ENCODE measurements at places on chromosomes 1 and 21.

GRCh38 chr1:6511056-6511455 lies 19.6 kb upstream of the PLEKHG5 start:
- DNase-seq, result no peak

DNA sequence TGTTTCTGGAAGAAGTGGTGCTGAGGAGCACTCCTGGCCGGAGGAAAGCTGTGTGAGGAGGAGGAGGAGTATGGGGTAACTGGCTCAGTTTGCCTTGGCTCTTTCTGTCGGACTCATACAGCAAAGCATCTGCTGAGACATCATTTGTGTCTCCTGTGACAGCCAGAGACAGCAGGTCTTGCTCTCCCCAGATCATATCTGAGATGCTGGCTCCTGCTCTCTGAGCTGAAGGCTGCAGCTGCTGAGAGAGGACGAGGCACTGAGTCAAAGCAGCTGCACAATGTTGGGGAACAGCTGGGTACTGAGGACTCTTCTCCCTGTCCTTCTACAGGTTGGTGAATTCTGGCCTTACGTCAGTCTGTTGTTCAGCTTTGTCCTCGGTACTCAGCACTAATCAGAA lies 14.3 kb downstream of the OR2B11 start:
- DNase-seq, result no peak

DNA sequence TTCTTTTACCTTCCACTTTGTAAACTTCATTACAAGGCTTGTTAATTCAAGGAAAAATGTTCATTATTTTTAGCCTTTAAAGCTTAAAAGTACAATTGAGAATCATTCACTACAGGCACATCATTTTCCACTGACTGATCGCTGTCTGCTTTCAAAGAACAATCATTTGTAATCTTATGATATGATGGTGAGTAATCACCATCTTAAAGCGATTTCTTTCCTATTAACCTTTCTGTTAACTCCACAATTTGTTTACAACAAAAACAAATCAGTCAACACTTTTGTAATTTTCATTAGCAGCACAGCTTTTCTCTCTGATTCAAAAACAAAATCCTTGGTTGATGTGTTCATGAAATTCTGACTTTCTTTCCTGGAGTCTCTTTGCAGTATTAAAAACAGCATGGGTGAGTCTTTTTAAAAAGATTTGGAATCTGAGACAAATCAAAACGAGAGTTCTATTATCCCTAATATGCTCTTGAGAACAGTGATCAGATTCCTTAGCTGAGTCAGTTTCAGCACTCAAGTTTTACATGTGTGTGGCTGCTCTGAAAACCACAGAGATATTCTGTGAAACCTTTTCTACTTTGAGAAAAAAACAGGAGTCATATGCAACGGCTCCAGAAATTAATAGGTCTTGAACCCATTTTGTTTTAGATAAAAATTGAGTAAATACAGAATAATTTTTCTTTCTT lies 145.8 kb upstream of the TMPRSS15 start:
- no peak for DNase-seq

- DNase-seq, result no peak
Measured at GRCh38 chr21:18089786-18090185, 154.8 kb upstream of the CHODL start.

DNA sequence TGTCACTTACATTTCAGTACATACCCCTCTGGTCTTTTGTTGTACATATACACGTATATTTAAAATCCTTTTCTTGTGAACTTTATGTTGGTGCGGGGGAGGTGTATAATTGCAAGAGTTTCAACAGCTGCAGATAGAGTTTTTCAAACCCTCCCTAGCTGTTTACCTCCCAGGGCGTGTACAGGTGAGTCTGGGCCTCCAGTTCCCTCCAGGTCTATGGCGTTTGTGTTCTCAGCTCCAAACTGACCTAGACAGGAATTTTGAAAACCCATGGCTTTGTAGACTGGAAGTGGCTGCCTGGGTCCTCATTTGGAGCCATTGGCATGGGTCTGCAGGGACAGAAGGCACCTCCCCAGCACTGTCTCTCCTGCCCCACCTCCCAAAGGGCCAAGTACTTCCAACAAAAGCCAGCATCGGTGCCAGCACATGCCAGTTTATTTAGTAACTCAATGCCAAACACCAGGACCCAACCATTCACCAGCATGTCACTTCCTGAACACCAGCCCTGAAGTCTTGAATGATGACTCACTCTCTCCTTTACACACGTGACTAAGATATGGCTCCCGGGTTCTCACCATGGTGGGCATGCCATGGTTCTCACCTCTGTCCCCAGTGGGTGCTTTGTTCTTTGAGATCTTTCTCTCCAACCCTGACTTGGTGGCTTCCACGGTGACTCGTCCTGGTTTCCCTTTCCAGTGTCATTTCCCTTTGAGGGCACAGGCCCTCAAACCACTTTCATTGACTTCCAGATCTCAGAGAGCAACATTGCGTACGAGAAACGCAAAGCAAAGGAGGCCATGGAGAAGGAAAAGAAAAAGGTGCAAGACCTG lies 57.3 kb upstream of the EFHD2 start:
- no peak for DNase-seq

DNA sequence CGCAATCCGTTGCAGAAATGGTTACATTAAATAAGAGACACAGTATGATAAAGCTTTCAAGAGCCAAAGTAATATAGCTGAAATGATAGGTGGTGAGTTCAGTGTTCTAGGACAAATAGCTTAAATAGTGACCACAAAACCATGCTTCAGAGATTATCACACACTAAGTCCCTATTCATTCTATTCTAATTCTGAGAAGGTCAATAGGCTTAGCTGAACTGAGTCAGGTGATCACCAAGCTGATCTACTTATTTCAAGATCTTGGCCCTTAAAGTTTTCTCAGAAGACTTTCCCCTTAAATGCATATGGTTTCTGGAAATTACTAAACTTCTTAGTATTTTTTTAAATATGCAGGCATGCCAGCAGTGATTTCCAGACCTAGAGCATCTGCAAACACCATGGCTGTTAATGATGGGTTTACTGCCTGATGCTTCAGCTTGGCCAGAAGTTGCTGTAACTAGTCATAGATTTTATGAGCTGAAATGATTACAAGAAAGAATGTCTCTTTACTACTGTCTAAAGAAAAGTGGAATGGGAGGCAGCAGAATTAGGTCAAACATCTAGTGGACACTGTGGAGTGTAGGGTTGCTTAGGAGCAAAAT lies 242.9 kb downstream of the ST6GALNAC3 start:
- no peak for DNase-seq

DNA sequence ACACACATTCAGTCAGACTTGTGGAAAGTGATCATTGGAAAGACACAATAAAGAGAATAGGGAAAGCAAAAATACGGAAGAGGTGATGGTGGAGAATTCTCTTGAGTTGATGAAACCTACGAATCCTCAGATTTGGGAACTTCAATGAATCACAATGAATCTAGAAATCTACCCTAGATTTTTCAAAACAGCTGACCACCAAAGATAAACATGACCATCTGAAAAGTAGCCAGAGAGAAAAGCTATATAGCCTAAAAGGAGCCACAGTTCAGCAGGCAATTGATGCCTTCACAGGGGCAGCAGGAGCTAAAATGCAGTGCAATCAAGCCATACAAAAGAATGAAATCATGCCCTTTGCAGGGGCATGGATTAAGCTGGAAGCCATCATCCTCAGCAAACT lies 170.6 kb upstream of the RUNX1 start:
- DNase-seq, result no peak

DNA sequence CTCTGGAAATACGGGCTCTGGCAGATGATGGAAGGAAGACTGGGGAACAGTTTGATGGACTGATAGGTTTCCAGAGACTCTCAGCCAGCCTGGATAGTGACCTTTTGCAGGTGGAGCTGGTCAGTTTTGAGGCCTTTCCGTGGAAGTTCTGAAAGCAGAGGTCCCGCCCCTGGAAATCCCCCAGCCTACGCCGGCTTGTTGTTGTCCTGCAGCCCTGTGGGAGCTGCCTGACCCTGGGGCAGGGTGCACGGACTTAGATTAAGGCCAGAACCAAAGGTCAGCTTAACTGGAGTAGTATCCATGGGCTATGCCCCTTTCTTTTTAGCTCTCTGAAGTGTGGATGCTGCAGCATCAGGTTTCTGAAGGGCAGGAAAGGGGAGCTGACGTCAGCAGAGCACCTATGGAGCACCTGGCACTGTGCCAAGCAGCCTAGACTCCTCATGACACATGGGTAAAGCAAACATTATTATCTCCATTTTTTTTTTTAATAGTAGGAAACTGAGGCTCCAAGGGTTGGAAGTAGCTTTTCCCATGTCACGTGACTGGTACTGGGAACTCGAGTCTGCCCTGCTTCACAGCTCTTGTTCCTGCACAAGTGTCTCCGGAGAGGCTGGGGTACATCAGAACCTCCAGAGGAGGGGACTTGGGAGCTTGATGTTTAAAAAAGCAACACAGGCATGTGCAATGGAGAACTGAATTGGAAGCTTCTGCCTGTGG lies 38.5 kb downstream of the IER5 start:
- DNase-seq, result no peak

DNA sequence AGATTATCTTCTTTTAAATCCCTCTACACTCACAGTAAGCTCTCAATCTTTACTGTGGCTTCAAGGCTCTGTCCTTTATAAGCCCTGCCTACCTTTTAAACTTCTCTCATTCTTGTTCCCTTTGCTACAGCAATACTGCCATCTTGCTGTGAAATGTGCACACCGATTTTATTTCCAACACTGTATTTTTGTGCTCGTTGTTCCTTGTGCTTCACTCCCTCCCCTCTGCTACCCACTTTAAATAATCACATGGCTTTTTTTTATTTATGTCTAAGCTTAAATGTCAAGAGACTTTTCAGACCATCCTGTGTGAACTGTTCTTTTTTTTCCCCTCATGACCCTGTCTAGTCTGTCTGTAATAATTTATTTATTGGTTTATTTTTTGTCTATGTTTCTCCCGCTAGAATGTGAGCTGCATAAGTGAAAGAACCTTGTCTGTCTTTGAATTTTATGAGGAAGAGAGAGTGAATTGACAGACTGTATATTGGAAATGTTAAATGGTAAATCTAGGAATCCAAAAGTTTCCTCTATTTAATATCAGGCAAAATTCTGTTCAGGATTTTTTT lies 45.7 kb downstream of the ABCD3 start:
- DNase-seq, result no peak

DNA sequence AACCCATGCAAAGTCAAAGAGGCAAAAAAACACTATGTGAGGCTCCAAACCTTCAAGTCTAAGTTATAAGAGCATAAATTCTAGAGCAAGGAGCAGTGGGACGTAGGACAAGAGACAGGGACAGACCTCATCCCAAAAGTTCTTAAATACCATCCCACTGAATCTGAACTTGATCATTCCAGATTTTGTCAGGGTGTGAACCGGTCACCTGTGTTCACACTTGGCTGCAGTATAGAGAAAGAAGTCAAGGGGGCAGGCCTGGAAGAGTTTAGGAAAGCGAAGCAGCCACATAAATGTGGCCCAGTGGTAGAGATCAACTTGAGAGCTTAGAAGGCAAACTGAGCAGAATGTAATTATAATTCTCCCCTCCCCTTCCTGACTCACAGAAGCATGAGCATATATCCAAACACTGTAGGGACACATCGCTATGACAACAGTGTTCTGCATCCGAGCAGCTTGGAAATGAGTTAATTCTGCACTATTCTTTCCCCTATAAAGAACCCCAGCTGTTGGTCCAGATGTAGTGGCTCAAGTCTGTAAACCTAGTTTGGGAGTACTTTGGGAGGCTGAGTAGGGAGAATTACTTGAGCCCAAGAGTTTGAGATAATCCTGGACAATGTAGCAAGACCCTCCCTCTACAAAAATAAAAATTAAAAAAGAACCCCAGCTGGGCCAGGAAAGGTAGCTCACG lies 2.7 kb downstream of the AKR7A2 start:
- no peak for DNase-seq

- DNase-seq, result no peak
Measured at GRCh38 chr1:206469933-206470691, at the start of gene IKBKE. Gene IKBKE, plus strand, starts transcription at chr1:206470476. Its CDS starts 2,752 bp downstream, at chr1:206473228.

DNA sequence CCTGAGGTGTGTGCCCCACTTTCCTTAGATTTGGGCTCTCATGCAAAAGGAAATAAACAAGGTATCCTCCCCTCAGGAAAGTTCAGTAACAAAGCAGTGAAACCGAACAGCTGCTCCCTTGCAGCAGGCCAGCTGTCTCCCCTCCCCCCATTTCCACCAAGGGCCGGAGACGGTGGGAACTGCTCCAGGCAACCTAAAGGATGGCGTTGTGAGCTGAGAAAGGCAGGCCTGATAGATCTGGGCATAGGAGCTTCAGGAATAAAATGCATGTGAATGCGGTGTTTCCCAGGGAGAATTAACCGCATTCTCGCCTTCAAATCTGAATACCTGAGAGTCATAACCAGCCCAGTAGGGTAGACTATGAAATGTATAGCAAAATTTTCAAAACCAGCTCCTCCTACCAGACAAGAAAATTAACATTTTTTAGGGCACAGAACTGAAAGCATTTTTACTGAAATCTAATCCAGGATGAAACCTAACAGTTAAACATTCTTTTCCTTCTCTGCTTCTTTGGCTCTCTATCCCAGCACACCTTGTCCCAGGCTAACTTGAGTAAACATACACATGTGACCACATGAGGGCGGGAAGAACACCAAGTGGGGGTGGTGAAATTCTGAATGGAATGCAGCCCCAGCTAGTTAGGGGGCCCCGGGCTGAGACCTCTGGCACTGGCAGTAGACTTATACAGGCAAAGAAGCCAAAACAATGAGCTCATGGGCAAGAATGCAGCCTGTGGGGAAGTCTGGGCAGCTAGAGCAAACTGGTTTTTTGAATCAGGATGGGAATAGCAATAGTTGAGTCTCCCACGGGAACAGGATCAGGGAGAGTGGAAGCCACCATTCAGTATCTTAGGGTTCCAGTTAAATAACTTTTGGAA lies 11.5 kb downstream of the MCL1 start:
- DNase-seq, result no peak

GRCh38 chr1:222104694-222105392 lies 363.0 kb upstream of the DUSP10 start:
- DNase-seq, result no peak

DNA sequence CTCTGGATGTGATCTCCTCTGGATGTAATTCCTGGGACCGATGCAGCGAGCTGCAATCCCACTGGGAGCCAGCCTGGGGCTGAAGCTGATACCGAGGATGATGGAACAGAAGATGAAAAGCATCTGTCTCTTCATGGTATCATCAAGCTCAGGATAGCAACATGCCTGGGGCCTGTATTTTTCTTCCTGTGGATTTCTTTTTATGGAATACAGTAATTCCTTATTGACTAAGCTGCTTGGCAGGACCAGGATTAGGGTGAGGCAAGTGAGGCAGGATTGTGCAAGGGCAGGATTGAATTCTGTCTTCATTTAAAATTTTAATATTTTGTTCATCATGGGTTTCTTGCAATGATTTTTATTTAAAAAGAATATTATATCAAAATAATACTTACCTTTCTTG lies 86.6 kb downstream of the SLC25A24 start:
- DNase-seq, result no peak

GRCh38 chr1:41664861-41665640 lies 180.6 kb upstream of the EDN2 start:
- no peak for DNase-seq

Measured in activated naive CD4-positive, alpha-beta T cell (primary cell).